BE2C (cell line): ENCODE measurements at places on chromosomes 13 and 19.

- DNase-seq: no peak
These were observed 5.6 kb downstream of the RPS9 start for GRCh38 chr19:54206030-54206830.

GRCh38 chr13:44523146-44524015, 52.7 kb downstream of the TSC22D1 start:
- no peak for DNase-seq

DNA sequence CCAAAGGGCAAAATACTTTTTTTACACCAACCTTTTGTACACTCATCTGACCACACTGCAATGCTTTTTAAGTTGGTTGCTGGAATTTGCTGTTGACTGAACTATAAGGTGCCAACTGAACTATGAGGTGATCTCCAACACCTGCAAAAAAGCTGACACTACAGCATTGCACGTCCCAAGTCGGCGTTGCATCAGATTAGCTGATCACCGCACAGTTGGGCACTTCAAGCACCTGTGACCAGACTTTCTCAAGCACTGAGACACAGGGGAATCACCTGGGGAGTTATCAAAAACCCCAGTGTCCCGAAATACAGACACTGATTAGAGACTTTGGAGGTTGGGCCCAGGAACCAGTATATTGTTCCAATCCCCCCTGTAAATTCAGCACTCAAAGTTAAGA, 1.1 kb downstream of the NLRP11 start:
- no peak for DNase-seq

GRCh38 chr19:56120371-56121179, 520 bp downstream of the ZNF787 start:
- DNase-seq: peak; percentile 84

DNA sequence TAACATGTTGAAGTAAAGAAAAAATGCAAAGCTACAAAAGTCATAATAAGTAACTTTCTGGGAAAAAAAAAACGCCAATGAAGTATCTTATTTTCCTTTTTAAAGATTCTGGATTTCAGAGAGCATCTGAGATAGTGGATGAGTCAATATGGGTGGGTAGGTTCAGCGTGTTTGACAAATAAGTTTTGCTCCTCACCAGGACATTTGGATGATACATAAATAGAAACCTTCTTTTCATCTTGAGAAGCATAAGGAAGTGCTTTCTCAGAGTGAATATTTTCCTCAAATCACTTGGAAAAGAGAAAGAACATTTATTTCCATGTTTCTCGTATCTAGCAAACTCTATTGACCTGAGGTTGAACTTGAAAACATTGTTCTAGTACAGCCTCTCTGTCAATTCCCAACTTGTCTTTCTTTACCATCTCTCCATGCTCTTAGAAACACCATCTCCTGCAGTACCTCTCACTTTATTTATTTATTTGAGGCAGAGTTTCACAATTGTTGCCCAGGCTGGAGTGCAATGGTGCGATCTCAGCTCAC, 463.2 kb downstream of the KLF5 start:
- no peak for DNase-seq

DNA sequence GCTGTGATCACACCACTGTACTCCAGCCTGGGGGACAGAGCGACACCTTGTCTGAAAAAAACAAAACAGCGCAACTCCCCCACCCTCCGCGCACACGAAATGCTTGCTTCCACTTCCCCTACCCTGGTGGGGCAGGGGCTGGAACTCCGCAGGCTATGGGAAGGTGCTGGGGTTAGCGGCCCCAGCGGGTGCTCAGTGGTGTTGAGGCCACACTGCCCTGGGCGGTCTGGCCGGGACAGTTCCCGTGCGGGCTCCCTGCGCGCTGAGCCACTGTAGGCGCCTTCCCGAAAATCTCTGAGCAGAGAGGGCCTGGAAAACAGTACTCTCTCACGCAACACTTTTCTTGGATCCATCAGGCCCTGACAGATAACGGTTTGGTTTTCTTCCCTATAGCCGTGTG, 1.1 kb upstream of the WTIP start:
- no peak for DNase-seq

DNA sequence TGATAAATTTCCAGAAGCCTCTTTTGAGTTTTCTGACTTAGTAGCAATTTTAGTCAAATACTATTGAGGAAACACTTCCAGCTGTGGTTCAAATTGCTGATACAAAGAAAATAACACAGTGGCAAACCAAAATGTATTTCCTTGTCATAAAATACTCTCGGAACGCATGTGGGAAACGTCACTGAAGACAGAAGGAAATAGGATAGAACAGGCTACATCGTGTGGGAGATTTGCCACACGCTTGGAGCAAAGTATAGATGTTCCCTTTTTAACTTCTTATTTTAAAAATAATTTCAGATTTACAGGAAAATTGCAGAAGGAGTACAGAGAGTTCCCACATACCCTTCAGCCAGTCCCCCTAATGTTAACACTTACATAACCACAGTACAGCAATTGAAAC, 88.8 kb downstream of the ING1 start:
- DNase-seq: no peak

DNA sequence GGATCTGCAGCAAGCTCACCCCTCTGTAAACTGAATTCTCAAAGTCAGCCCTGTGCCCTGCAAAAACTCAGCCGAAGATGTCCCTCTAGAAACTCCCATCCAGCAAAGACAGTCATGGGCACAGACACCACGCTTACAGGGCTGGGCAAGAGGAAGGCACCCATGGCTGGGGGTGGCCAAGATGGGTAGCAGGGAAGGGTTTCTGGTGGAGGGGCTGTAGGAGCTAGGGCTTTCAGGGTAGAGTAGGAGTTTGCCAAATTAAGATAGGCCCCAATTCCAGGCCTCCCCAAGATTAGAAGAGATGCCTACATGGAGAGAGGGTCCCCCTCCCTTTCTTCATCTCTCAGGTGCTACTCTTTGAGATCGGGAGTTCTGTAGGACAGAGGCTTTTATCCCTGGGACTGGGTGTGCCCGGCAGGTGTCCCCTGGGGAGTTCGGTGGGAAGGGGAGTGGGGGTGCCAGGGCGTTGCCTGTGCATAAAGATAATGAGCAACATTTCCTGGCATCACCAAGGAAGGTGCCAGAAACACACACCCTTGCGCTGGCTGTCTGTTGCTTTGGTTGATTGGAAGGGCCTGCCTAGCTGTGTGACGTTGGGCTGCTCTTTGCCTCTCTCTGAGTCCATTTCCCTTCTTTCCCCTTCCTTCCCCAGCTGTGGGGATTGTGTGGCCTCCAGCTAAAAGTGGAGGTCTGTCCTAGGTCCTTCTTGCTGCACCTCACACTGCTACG, 9.4 kb downstream of the NRTN start:
- no peak for DNase-seq

DNA sequence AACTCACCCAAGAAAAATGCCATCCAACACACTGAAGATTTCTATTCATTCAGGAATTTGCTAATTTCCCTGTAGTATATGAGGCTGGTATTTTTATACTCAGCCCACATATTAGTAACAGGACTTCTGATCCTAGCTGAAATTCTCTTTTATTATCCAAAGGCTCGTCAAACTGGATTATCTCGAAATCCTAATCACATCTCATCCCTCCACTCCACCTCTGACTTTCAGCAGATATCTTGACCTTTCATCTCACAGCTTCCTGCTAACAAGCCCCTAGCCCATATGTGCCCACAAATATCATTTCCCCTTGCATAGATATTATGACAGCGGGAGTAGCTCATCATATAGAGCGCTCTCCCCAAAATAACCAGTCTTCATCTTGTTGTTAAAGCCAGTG, 279.7 kb downstream of the FGF14 start:
- DNase-seq: no peak

DNA sequence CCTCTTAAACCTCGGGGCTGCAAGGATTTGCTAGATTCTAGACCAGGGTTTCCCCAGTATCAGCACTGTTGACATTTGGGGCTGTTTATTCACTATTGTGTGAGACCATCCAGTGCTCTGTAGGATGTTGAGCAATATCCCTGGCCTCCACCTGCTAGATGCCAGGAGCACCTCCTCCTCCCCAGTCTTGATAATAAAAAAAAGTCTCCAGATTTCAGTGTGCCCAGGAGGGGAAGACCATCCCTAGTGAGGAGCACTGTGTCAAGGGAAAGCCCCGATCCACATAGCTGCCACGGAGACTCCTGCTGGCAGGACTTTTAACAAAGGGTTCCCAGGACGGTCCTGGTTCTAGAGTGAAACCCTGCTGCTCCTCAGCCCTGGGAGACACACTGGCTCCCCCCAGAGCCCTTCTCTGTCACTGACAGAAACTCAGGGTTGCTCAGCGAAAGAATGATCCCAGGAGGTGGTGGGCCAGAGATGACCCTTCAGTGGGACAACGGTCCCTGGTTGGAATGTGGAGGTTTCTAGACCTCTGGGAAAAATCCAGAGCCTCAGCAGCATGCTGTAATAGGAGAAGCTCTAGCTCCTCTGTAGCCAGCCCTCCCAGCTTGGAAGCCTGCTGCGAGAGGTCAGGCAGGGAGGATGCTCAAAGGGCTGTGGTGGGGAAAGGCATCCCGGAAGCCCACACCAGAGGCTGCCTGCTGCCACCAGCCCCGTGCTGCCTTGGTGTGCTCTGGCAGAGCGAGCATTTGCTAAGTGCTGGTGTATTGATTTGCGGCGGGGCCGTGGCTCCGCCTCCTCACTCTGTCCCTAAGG, 20.3 kb downstream of the LYL1 start:
- DNase-seq: peak; percentile 80

GRCh38 chr13:112247471-112248405, 128.4 kb upstream of the SPACA7 start:
- DNase-seq: no peak

- DNase-seq: no peak
These were observed 328.1 kb downstream of the MYO16 start for GRCh38 chr13:108957369-108958012.

GRCh38 chr13:32211813-32212212, 103.3 kb downstream of the ZAR1L start:
- DNase-seq: no peak

DNA sequence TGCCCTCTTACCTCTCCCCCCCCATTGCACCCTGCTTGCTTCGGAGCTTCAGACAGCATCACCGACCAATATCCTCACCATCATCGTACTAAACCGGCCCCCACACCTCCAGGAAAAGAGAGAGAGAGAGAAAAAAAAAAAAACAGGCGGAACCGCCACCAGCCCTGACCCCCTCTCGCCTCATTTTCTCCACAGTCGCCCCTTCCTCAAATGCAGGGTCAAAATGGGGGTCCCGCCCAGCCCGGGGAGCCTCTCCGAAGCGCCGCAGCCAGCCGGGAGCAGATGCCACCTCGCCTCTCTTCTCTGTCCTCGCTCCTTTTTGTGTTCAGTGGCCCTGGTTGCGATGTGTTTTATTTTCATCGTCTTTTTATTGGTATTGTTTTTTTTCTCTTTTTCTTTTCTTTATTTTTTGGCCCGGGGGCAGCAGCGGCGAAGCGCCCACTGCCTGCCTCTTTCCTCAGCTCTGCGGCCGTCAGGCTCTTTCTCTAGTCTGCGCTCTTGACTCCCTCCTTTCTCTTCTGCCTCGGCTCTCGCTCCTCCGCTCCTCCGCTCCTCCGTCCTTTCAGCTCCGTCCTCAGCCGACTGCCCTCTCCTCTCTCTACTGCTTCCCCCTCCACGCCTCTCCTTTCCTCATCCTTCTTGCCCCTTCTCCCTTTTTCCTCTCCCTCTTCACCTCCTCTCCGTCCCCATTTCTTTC, 41.4 kb downstream of the DEDD2 start:
- DNase-seq: peak; percentile 47

DNA sequence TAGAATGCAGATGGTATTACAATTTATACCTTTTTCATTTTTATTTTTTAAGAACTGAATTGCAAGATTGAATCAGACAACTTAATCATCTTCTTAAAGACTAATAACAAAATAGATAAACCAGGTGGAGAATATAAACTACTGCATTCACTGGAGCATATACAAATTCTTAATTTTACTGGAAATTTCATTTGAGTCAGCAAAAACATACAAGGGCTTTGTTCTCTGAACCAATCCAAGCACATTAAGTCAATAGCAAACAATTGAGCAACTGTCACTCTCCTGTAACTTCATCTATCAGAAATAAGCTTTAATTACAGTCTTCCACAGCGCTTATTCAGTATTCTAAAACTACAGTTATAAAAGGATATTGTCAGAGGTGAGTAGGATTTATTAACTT, 167.4 kb upstream of the OBI1 start:
- DNase-seq: no peak

- DNase-seq: no peak
These were observed 26.5 kb downstream of the COMP start for GRCh38 chr19:18764591-18765051.

DNA sequence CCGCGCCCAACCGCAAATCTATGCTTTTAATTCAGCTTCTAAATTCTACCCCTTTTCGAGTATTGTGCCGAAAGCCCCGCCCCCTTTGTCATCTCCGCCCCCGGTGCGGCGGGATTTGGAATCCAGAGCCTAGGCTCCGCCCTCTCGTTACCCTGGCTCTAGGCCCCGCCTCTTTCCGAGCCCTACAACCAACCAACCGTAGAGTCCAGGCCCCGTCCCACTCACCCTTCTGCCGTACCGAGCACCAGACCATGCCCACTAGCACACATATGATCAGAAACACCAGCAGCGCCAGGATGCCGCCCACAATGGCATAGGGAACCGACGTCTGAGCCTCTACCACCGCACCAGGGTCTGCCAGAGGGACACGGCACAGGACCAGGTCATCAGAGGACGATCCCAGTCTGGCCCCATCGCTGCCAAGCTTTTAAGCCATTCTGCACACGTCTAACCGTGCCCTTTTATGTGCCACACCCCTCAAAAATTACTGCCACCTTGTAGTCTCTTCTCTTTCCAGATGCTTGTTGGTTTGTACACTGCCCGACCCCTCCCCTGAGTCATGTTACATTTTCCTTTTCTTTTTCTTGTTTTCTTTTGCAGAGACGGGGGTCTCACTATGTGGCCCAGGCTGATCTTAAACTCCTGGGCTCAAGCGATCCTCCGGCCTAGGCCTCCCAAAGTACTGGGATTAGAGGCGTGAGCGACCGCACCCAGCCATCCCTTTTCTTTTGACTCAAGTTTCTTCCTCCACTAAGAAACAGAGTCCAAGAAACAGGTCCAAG, 4.7 kb upstream of the ZNF428 start:
- DNase-seq: peak; percentile 35

- no peak for DNase-seq
These were observed 76.6 kb downstream of the ZMYM2 start for GRCh38 chr13:20035130-20035529.

- DNase-seq: peak; percentile 45
These were observed 4.9 kb upstream of the NWD1 start for GRCh38 chr19:16714702-16715287.

- no peak for DNase-seq
These were observed 1097.8 kb upstream of the SLC10A2 start for GRCh38 chr13:104163866-104164630.

GRCh38 chr13:92255526-92255925, 857.1 kb downstream of the GPC5 start:
- DNase-seq: no peak

GRCh38 chr19:3733549-3734309, 25.5 kb downstream of the TJP3 start:
- DNase-seq: no peak

DNA sequence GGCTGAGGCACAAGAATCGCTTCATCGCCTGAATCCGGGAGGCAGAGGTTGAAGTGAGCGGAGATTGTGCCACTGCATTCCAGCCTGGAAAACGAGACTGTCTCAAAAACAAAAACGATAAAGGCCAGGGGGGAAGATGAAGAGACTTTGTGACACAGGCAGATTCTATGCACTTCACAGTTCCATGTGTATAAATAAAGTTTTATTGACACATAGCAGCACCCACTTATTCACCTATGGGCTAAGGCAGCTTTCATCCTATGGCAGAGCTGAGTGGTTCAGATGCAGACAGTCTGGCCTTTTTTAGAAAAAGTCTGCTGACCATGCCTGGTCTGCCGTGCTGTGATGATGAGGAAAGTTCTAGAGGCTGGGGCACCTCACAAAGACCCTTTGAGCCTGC, 5.6 kb downstream of the LMNB2 start:
- DNase-seq: no peak

- DNase-seq: peak; percentile 52
These were observed 35.6 kb upstream of the PSPC1 start for GRCh38 chr13:19818223-19818842.
